Adrenal gland (tissue), 19 donors: ENCODE measurements at places on chromosomes 7 and 10.

- DNase-seq: no peak
Observed at GRCh38 chr7:155965010-155965409, 152.7 kb upstream of the SHH start.

DNA sequence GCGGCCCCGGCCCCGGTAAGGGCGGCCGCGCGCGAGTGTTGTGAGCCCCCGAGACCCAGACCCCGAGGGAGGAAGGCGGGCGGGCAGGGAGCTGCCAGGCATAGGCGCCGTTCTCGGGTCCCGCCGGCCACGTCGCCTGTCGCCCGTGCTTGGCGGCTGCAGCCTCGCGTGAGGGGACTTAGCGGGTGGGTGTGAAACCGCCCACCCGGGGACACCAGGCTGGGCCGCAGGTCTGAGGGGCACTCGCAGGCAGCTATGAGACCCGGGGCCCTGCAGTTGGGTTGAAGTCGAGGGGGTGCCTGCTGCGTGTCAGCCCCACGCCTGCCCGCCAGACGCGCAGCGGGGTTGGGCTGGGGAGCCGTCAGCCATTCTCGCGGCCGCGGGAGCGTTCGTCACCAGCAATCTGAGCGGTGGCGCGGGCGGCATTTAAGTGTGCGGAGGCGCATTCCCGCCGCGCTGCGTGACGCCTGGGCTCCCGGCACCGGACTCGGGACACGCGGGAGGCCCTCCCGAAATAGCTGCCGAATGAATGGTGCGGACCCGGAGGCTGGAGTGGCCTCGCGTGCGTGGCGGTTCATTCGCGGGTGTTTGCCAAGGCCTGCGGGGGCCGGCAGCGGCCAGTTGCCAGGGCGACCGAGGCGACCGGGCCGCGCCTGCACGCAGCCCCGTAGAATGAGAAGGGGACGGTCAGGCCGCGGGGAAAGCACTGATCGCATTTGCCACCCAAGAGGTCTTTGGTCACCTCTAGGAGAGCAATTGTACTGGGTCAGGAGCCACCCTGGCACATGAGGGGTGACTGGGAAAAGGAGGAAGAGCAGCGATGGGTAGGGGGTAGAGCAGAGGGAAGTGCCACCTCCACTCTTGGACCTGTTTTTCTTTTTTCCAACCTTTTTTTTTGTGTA, 750 bp downstream of the ZNF398 start:
- DNase-seq: peak; percentile 75

- DNase-seq: no peak
Observed at GRCh38 chr10:32190890-32191491, 134.8 kb upstream of the KIF5B start.

DNA sequence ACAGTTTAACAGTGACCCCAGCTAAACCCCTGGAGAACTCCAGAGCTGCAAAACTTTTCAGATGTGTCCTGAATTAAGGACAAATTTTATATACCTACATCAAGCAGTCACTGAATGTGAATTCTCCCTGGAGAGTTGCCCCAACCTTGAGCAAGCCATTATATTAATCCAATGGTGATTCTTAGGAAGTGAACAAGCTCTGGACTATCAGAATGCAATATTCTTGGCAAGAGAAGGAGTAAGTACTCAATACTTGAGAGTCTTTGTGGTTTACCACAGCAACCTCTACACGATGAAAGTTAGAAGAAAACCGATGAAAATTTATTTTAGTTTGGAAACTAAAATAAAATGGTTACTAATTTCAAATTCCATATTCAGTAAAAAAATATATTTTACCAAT, 19.3 kb upstream of the ZNF365 start:
- no peak for DNase-seq

- DNase-seq: no peak
Observed at GRCh38 chr10:37957841-37958240, 18.6 kb downstream of the ZNF25 start.

DNA sequence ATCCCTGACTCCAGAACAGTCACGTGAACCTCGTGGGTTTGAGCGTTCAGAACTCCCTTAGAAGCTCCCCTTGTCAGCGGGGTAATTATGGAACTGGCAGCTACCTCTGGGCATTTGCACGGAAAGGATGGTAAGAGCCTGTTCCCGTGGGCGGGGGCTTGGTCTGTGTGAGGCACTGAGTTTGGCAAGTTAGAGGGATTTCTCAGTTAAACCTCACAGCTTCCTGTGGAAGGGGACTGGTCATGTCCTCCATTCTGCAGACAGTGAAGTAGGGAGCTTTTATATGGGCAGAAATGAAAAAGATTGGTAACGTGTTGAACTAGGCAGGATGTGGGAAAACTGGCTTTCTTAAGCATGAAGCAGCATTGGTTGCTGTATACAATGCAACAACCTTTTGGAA, 16.0 kb downstream of the PALD1 start:
- no peak for DNase-seq

DNA sequence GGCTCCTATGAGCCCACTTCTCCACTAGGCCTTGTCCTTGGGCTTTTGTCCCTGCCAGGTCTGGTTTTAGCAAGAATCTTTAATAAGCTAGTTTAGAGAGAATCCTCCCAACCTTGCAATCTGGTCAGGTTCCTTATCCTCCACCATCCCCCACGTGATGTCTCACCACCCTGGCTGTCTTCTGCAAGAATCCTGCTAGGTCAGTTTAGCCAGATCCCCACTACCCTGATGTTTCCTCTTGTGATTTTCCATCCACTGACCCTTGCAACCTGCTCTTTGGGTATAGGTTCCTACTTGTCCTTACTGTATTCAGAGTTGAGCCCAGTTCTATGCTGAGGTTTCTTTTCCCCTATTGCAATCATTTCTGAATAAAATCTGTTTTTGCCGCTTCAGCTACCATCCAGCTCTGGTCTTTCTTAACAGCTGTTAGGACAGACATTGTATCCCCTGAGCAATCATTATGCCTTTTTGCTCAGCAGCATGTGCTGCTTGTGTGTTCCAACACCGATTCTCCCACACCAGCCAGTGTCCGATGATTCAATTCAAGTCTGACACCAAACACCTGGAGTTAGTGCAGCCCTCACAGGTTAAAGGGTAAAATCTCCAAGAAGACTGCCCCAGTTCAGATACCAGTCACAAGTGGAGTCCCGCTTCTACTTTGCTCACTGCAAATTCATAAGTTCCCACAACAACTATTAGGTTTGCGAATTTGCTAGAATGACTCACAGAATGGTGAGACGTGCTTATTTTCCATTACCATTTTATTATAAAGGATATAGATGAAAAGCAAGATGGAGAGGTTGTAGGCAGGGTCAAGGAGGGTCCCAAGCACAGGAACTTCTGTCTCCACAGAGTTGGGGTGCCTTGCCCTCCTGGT, 62.2 kb upstream of the ADCY1 start:
- no peak for DNase-seq

DNA sequence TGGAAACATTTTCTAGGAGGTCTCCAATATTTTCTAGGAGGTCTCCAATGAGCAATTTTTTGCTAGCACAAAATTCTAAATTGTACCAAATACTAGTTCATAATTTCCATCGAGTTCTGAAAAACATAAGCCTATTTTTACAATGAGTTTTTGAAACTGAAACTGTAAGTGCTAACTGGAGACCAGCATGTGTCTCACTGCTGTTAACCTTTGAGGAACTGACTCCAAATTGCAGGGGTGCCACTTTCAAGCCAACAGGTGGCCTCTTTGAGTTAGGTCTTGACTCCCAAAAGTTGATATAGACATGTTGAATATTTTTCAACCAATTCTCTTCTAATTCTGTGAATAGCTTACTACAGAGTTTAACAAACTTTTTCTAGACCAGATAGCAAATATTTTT, 58.8 kb downstream of the CAV1 start:
- no peak for DNase-seq

DNA sequence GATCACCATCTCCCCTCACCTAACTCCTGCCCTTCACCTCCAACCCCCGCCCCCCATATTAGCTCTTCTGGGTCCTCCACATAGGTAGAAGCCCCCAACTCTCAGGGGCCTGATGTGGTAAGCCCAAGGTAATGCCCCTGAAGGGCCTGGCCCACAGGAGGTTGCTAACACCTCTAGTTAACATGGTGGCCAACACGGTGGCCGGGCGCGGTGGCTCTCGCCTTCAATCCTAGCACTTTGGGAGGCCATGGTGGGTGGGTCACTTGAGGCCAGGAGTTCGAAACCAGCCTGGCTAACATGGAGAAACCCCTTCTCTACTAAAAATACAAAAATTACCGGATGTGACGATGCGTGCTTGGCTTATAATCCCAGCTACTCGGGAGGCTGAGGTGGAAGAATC, 954 bp upstream of the MLXIPL start:
- no peak for DNase-seq

GRCh38 chr10:60260321-60260720, 129.4 kb downstream of the ANK3 start:
- no peak for DNase-seq

DNA sequence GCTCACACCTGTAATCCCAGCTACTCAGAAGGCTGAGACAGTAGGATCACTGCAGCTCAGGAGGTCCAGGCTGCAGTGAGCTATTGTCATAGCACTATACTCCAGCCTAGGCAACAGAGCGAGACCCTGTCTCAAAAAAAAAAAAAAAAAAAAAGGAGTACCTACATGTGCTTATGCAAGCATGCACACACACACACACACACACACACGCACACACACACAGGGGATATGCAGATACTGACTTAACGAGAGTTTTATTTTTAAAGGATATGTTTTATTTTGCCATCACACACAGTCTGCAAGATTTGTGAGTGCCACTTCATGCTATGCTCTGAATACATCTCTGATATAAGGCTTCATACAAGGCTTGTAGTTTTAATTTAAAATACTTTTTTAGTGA, 479.3 kb downstream of the NEBL start:
- DNase-seq: no peak

- no peak for DNase-seq
Observed at GRCh38 chr10:102677331-102678067, 33.2 kb downstream of the TRIM8 start.

GRCh38 chr10:128572696-128573095, 446.5 kb upstream of the MKI67 start:
- no peak for DNase-seq

GRCh38 chr10:12633776-12634620, 284.7 kb downstream of the CAMK1D start:
- DNase-seq: no peak

DNA sequence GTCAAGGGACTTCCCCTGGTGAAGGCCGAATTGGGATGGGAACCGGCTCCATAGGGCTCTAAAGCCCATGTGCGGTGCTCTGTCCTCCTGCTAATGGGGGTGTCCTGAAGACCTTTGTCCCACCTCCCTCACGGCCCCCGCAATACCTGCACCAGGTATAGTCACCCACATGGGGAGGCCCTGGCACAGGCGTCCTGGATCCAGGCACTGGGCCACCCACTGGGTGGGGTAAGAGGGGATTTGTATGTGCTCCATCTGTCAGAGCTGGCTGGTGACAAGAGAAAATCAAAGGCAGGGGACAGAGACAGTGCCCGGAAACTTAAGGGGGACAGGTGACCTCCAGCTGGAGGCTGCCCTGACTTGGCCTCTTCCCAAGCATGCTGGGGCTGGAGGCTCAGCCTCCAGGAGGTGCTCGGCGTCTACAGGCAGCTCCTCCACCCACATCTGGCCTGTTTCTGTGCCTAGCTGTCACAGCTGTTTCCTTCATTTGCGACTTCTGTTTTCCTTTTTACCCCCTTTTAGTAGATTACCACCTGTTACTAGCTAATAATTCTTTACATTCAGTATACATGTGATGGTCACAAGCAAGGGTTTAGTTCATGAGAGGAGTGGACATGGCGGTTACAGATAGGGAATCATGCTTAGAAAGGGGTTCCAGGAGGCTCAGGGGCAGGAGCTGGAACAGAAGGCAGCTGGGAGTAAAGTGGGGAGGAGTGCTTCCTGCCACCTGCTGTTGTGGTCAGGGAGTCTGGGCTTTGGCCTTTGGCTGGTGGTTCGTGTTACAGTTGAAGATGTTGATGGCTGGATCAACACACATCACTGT, 2.3 kb upstream of the CUZD1 start:
- DNase-seq: no peak

DNA sequence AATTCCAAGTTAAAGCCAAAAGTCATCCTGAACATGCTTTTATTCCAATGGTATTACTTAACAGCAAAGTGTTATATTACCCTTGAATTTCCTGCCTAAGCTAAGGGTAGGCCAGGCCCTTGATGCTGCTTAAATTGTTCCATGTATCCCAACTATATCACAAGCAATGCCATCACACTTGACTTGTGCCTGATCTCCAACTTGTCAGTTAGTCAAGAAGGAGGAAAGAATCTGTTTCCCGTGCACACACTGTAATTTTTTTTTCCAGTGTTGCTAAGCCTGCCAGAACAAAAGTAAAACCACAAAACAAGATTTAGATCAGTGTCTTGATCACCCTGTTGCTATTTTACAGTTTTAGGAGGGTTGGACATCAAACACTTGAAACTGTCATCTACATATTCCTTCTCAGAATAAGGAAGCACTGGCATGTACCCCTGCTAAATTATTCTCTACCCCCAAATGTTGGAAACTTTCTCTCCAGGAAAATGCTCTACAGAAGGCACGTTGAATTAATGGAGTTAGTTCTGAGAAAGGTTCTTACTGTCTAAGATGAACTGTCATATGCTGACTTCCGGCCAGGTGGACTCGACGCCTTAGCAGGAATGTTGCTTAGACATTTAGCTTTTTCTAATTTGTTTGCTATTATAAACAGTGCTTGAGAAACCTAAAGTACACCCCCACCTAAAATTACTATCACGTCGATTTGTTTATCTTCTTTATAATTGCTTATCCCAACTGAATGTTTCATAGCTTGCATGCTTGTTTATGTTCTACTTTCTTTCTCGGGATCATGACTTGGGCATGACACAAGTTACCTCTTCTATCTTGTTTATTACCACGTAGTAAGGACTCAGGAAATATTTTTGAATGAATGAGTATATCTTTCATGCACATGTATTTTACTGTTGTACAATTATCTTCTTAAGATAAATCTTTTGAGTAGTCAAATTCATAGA, 105.5 kb upstream of the ZNF438 start:
- no peak for DNase-seq

GRCh38 chr7:112492186-112492585, 11.4 kb downstream of the LSMEM1 start:
- no peak for DNase-seq

GRCh38 chr10:74690393-74690792, 136.0 kb upstream of the KAT6B start:
- DNase-seq: no peak

- peak; percentile 84 for DNase-seq
Observed at GRCh38 chr10:128211953-128212727, 85.9 kb upstream of the MKI67 start.

GRCh38 chr7:106365252-106366005, 80.6 kb upstream of the NAMPT start:
- DNase-seq: no peak
